ENCODE measurements at places on chromosomes 4 and X.

GRCh38 chr4:19030048-19030447 lies 1008.5 kb upstream of the LCORL start:
- peak; percentile 9 for DNase-seq

GRCh38 chrX:53262189-53262917 lies 19.0 kb downstream of the IQSEC2 start:
- no peak for DNase-seq

- DNase-seq: no peak
Observed at GRCh38 chrX:107738768-107739167, 36.8 kb downstream of the TSC22D3 start.

DNA sequence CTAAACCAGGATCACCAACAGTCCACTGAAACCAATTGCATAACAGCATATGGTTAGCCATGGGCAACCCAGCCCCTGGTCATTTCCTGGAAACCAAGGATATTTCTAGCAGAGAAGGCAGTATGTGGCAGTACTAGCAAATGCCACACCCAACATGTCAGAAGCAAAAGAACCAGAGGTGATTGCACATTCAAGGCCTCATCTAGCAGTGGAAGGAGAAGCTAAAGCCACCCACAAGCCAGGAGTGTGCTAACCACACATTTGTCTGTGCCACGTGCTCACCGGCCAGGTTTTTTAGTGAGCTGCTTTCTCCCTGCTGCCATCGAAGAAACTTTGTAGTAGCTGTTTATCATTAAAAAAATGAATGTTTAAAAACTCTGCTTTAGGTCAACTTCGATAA lies 42.0 kb downstream of the TEC start:
- no peak for DNase-seq

DNA sequence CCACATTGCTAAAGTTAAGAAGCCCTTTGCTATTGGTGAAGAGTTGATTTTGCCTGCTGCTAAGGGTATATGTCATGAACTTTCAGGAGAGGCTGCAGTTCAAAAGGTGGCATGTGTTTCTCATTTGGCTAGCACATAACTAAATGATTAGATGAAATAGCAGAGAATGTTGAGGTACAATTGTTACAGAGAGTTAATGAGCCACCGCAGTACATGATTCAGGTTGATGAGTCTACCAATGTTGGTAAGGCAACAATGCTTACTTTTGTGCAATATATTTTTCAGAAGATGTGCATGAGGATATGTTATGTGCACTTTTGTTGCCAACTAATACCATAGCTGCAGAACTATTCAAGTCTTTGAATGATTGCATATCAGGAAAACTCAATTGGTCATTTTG lies 21.1 kb upstream of the CXCL2 start:
- DNase-seq: no peak
